ENCODE measurements at places on chromosomes 3 and 15.

DNA sequence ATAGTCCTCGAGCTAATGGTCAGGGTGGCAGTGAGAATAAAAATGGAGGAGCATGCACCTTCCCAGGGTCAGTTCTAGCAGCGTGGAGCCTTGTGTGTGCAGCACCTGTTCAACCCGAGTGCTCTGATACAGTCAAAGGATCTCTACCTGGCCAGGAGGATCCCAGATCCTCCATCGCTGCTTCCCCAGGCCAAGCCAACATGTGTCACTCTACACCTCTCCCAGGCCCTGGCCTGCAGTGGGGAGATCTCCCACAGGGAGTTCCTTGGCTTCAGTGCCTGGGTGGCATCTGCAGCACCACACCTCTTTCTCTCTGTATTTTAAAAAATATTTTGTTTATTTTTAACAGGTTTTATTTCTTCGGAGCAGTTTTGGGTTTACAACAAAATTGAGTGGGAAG, 414.8 kb upstream of the C2CD4B start:
- DNase-seq = no peak

DNA sequence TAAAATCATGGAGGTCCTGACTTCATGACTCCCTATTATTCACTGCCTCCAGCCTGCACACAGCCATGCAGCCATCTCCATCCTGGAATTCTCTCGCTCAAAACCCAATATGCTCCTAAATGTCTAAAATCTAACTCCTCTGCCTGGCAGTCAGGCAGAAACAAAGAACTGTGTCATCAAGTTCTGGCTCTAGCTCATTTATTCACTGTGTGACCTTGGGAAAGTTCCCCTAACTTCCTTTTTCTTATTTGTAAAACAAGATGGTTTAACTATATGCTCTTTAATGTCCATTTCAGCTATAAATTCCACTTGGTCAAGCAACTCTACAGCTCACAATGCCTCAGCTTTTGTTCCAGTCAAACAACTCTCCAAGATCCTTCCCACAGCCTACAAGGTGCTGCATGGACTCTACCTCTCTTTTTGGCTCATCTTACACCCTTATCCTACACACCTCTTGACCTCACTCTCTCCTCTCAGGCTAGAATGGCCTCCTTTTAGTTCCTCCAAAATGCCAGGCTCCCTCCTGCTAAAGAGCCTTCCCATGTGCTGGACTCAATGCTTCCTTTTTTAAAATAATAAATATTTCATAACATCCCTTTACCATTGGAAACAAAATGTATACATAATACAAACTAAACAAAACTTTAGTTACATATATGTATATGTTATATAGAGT, 16.4 kb downstream of the PIK3CB start:
- no peak for DNase-seq

DNA sequence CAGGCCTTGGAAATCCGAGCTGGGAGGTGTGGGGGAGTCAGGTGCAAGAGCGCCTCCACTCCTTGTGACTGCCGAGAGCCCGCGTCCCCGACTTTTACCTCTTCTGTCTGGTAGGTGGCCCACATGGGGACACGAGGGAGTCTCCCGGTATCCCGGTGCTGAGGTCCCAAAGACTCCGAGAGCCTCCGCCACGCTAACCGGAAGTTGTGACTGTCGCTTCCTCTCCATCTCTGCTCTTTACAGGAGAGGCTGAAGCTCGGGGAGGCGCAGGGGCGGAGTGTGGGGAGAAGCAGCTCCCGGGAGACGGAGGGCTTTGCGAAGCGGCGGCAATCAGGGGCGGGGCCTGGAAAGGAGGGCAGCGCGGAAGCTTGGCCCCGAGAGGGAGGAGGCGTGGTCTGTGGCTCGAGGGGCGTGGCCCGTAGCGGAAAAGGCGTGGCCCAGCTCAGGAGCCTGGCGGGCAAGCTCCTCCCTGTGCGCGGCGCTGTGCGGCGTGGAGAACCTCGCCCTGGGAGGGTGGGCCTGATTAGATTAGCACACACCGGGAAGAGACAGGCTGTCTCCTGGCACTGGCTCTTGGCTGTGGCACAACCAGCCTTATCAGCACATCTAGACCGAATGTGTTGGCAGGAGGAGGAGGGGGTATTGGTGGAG, 143.9 kb downstream of the GABRB3 start:
- no peak for DNase-seq

- DNase-seq = peak; percentile 28
These were observed 1.7 kb downstream of the SEMA3B start for GRCh38 chr3:50270422-50271224.

DNA sequence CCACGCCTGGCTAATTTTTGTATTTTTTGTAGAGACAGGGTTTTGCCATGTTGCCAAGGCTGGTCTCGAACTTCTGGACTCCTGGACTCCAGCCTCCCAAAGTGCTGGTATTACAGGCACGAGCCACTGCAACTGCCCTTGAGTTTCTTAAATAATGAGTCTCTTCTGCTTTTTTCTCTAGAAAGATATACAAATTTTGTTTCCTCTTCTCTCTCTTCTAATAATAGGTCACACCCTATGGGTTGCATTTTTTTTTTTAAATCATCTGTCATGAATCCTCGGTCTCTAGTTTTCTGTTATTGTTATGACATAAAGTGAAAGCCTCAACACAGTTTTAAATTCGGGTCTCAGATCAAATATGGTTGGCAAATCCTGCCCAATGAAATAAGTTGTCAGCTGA, 111.2 kb downstream of the IL12A start:
- DNase-seq = no peak

GRCh38 chr15:78312536-78312935, 13.1 kb upstream of the SKIC8 start:
- DNase-seq = no peak

DNA sequence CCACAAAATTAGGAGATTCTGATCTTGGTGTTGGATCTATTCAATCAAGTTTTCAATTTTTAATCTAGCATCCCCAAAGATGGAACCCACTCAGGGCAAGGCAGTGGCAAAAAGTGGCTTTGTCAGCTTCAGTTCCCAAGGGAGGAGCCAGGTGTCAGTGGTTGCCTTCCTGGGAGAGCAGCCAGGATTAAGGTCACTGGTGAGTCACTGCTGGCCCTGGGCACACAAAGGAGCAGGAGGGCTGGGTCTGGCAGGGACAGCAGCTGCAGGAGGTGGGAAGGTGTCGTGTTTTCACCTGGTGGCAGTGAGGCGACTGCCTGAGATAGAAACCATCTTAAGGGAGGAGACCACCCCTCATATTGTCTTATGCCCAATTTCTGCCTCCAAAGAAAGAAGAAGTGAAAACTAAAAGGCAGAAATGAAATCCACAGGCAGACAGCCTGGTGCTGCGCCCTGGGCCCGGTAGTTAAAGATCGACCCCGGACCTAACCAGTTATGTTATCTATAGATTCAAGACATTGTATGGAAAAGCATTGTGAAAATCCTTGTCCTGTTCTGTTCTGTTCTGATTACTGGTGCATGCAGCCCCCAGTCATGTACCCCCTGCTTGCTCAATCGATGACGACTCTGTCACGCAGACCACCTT, 5.9 kb upstream of the KLHL25 start:
- DNase-seq = peak; percentile 88

DNA sequence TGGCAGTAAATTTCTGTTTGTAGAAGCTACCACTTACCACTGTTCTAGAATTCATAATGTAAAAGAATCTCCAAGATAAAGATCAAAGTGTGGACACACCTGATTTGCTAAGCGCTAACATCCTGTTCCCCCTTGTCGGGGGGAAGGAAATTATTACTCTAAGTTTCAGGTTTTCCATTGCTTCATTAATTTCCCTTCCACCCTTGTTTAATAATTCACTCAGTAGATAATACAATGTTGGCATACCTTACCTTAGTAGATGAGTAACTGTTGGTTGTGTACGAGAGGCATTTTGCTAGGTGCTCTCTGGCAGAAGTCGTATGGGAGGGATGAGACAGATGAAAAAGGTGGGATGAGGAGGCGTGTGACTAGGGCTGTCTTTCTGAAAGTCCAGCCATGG, 641.2 kb upstream of the ARRDC4 start:
- no peak for DNase-seq

DNA sequence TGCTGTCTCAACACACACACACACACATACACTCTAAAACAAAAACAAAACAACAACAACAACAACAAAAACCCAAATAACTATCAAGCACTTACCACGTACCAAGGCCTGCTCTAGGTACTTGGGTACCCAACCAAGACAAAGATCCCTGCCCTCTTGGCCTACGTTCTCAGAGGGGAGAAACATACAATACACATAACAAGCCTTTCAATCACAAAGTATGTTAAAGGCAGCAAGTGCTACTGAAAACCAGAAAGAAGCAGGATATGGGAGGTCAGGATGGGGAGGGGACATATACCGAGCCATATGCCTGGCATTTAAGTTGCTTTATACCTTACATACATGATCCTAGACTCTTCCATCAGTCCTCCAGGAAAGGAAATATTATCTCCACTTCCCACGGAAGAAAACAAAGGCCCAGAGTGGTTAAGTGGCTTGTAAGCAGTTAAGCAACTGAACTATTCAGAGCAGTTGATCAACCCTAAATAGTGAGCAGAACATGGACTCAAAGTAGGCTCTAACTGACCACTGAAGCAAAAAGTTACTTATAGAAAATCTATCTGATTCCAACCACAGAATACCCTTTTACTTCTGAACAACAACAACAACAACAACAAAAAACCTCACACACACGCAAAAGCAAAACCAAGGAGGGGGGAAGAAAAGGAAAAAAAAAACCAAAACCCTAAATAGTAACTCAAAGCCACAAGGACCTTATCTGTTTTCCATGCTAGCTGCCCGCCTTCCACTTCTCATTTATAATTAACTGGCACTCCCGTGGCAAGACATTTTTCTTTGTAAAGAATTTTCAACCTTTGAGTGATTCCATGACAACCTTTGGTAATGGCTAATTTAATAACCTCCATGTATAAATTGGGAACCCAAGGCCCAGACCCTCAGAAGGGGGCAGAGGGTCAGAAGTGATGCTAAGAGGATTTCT, 21.0 kb downstream of the PRICKLE2 start:
- no peak for DNase-seq

DNA sequence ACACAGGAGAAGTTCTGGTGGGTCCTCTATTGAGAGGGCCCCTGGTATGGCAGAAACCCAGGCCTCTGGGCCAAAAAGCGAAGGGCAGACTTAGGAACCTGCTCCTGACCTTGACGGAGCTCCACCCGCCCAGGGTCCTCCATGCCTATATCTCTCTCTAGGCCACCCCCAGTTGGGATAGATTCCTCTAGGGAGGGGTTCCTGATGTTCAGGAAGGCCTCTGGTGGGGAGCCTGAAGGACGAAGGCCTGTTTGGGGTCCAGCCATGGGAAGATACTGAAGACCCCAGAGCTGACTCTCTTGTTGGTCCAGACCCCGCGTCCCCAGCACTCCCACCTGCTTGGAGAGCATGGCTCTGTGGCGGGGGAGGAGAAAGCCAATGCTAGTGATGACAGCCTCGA, 104.2 kb downstream of the CORO2B start:
- no peak for DNase-seq

DNA sequence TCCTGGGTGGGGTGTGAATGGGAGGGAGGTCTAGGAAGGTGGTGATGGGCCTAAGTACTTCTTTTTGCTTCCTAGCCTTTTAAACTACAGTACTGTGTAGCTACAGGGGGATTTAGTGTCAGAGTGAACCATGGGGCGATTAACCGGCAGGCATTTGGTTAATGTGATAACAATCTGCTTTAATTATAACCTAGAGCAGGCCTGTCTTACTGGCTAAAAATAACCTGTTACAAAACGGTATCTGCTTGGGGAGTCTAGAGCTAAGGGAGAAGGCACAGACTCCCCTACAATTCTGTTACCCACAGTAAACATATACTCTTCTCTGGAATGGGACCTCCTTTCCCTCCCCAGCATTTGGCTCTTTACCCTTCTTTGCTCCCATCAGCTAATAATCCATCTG, 85.4 kb downstream of the RBPMS2 start:
- no peak for DNase-seq

DNA sequence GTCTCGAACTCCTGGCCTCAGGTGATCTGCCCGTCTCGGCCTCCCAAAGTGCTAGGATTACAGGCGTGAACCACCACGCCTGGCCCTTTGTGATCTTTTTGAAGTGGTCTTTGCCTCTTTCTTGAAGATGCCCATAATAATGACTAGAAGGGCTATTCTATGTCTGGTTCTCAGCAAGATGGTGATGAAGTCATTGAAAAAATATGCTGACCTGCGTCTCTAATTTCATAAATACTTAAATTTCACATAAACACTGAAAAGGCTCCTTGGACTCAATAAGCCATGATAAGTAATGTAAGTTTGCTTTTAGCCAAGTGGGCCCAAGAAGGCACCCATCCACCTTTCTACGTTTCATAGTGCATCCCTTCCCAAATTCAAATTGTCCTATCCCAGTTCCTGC, 775 bp upstream of the MAPK6 start:
- DNase-seq = peak; percentile 11

DNA sequence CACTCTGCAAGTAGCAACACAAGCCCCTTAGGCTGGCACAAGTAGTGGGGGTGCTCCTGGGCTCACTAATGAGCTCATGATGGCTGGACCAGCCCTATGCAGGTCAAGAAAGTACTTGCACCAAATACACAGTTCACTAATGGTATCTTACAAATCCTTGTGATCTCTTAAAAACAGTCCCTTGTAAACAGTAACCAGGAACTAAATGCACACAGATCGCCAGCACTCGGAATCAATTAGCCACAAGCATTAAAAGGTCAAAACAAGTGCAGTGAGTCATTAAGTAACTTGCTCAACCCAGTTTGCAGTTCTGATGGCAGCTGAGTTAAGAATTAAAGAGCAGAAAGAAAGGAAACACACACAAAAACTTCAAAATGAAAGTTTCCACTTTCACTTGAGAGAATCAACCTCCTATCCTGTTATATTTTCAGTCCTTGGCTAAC, 43.2 kb downstream of the ARHGEF3 start:
- DNase-seq = peak; percentile 96

DNA sequence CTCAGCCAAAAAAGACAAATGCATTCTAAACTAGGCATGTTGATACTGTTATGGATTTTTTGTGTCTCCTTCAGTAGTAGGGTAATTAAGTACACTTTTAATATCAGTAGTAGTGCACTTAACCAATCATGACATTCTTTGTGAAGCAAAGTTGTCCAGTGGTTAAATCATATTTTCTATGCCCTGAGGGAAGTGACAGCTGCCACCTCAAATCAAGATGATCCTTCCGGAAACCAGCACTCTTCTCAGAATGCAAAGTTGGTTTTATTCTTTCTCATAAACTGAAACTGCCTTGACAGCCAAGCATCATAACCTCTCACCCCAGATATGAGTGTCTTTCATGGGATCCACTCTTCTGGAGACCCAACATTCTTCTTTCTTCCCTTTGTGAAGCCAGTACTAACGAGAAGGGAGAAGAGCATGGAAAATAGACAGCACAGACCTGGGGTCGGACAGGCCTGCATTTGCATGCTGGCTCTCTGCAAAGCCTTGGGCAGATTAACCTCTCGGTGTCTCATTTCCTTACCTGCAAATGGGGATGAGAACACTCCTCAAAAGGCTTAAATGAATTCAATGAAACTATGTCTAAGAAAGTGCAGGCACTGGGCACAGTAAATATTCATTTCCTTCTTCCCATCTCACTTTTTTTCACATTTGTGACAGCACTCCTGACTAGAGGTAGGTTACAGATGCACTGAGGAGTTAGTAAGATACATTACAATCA, 13.2 kb downstream of the AAGAB start:
- DNase-seq = peak; percentile 51

GRCh38 chr3:23253214-23253613, 50.1 kb downstream of the UBE2E2 start:
- DNase-seq = no peak
